ENCODE measurements at places on chromosomes 11 and 22.

GRCh38 chr22:17091851-17092250 lies 7.1 kb downstream of the IL17RA start:
- no peak for DNase-seq

DNA sequence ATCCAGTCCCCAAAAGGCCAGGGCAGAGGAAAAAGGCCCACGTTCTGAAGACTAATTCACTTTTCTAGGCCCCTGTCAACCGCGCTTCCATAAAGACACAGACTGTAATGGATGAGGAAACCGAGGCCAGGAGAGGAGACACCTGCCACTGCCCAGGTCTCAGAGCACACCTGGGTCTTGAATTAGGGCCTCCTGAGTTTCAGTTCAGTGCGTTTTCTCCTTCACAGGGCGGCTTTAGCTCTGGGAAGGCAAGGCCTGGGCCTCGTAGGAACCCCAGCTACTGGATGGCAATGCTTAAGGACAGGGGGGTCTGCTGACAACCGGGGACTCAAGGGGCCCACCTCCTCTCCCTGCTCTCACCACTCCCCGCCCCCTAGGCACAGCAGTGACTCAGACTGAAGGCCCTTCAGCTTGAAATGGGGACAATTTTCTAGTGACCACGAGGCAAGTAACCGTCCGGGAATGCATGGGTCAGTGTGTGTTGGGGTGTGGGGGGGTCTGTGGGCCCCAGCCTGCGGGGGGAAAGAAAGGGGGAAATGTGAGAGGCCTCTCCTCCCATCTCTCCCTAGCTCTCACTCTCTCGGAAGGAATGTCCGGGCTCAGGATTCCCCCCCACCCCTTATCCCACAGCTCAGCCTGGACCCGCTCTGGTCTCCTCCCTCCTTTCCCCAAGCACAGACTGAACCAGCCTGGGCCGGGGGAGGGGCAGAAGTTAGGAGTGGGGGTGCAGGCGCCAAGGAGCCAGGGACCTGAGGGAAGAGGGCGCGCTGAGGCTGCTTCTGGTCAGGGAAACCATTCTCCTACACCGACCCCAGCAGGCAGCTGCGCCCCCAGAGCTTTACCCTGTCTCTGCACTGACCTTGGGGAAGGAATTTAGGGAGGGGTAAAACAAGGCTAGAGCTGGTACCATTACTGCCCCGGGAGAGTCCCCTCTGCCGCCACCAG lies 17.2 kb downstream of the CREB3L1 start:
- no peak for DNase-seq

DNA sequence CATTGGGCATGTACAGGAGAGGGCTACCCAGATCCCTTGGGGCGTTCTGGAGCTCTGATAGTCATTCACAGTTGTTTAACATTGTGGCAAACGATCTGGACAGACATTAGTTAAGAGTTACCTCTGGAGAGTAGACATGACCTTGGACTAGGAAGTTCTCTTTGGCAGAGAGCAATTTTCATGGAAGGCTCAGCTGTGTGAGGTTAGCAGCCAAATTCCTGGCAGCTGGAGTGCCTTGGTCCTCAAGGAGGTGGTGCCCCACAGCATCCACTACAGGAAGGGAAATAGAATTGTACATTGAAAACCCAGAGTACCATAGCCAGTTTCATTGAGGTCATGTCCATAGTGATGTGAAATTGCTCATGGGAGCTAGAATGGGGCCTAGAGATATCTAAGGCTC lies 82.8 kb downstream of the BLID start:
- no peak for DNase-seq

GRCh38 chr22:39039306-39040126 lies 1.1 kb upstream of the APOBEC3F start:
- DNase-seq = no peak

- DNase-seq = no peak
These were observed 12.1 kb downstream of the C11orf86 start for GRCh38 chr11:66987158-66987620.

DNA sequence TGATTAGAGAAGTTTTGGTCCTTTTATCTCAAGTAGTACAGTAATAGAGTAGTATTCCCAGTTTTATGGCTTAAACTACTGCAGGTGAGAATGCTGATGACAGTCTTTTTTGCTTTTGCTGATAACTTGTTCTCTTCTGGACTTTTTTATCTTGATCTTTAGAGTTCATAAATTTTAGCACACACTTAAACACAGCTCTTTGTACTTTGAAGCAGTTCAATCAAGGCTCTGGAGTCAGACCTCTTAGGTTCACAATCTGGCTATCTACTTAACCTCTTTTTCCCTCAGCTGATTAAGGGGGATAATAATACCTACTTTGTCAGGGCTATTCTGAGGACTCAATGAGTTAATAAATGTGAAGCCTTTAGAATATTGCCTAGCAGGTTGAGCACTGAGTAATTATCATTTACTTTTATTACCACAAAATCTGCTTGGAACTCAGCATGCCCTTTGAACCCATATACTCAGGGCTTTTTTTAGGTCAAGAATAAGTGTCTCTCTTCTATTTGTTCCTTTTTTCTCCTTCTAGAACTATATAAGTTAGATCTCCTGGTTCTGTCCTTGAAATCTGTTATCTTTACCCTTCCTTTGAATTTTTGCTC lies 51.9 kb downstream of the CSTF3 start:
- no peak for DNase-seq

- no peak for DNase-seq
These were observed 114.9 kb downstream of the C11orf91 start for GRCh38 chr11:33585586-33586209.

DNA sequence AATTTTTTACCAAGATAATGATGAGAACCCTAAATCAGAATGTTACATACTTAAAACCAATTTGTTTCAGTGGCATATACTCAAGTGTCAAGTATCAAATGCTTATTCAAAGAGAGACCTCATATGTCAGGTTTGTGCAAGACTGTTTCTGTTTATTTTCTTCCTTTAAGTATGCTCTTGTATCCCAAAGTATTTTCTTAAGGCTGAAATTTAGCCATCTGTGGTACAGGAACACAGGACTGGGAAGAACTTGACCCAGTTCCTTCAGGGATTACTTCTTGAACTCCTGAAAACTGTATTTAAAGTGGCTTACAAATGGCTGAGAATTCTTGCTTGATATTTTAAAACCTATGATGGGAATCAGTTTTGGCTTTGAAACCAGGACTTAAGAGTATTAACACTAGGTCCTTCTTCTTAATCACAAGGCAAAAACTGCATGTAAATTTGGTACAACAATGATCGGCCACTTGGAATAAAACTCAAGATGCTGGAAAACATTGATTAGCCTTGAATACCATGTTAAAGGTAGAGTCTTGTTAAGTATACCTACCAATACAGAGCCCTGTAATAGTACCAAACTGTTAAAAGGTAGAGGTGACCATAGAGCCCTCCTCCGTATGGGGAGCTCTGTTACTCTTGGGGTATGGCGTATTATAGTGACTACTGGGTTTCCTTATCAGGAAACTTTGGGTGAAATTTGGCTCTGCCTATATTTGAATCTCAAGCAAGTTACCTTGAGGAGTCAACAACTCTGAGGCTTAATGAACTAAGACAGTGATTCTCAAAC lies 95.9 kb downstream of the BLID start:
- no peak for DNase-seq

DNA sequence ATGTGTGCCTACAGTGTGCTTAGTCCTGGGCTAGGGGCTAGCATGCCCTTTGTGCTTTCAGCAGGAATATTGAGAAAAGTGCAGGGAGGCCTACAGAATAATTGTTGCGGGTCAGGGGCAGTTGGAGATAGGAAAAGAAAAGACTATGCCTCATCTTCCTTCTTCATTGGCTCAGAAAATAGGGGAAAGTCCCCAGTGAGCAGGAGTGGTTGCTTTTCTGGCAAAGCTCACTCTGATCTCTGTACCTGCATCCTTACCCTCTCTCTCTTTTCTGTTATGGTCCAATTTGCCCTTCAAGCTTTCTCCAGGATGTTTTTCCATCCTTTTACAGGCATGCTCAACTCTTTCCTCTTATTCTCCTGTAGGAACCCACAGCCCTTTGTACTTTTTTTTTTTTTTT lies 29.5 kb upstream of the RRM1 start:
- DNase-seq = no peak

- DNase-seq = no peak
These were observed 28.1 kb downstream of the COMMD9 start for GRCh38 chr11:36261094-36261493.

GRCh38 chr11:129849447-129850130 lies 33.9 kb downstream of the TMEM45B start:
- no peak for DNase-seq

GRCh38 chr11:61536676-61537270 lies 28.2 kb downstream of the LRRC10B start:
- DNase-seq = no peak

GRCh38 chr11:123246749-123247495 lies 51.9 kb upstream of the CLMP start:
- DNase-seq = peak; percentile 58

DNA sequence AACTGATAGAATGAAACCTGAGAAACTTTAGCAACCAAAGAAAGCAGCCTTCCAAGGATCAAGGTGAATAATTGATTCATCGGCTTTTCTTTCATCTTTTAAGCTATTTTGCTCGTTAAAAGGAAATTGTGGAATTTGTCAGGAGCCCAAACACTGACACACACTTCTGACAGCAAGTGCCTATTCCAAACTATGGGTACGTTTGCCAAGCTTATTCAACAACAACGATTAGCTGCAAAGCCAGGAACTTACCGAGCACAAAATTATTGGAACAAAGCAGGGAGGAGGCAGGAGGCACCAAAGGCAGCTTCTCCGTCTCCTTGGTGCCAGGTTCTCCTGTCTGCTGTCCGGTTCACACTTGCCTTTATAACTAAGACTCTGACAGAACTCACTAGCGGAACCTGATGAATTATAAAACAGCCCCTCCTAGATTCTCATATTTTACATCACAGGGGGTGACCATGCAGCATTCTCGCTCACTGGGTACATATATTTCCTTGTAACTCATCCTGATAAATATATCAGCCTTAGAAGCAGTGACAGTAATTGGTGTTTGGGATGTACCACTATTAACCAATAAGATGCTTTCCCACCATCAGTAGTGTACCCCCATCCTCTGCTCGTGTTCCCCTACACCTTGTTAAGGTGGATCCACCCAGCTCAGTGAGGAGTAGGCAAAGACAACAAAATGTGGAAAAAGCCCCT lies 395.9 kb upstream of the CCDC90B start:
- no peak for DNase-seq

- no peak for DNase-seq
These were observed 479 bp downstream of the ZNF280A start for GRCh38 chr22:22519591-22519990.

- no peak for DNase-seq
These were observed 16.4 kb downstream of the RPL27A start for GRCh38 chr11:8698917-8699441.

DNA sequence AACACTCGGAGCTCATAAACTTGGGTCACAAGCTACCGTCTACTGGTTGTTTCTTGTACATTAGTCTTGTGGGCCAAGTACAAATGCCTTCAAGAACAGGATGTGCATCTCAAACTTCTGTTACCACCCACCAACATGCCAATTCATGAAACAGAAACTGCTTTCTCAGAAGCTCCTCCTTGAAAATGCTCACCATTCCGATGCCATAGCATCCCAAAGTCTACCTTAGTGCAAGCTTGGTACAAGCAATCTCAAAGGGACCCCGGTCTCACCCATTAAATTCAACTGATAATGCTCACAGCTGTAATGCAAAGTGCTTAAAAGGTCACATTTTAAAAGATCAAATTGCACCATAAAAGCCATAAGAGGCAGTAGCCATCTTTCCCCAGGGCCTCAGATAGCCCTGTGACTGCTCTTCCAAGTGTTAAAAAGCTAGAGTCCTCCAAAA lies 31.8 kb upstream of the CCDC34 start:
- no peak for DNase-seq

- no peak for DNase-seq
These were observed 124.4 kb upstream of the LUZP2 start for GRCh38 chr11:24372491-24372890.

- DNase-seq = no peak
These were observed 44.6 kb downstream of the SEZ6L start for GRCh38 chr22:26213826-26214225.

GRCh38 chr11:70601861-70602538 lies 203.7 kb downstream of the CTTN start:
- DNase-seq = no peak

GRCh38 chr11:35507688-35508087 lies 17.7 kb downstream of the PAMR1 start:
- DNase-seq = no peak

- DNase-seq = no peak
These were observed 26.5 kb downstream of the MYO7A start for GRCh38 chr11:77154381-77155081.

- DNase-seq = no peak
These were observed 16.8 kb downstream of the PANX1 start for GRCh38 chr11:94145431-94145830.

DNA sequence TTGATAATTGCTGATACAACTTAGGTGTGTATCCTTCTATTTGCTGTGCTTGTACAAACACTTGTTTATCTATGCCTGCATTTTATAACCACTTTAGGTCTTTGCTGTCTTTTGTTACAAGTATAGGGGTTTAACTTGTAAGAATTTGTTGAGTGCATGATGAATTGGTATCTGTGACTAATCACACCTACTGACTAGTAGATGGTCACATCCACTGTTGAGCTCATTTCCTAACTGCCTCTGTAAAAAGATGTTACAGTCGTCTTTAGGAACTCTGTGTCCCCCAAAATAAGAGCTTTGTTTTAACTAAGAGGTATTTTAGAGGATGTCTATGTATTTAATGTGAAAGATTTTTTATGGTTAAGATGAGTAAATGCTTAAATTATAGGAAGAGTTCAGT lies 60.5 kb downstream of the HIPK3 start:
- DNase-seq = no peak

DNA sequence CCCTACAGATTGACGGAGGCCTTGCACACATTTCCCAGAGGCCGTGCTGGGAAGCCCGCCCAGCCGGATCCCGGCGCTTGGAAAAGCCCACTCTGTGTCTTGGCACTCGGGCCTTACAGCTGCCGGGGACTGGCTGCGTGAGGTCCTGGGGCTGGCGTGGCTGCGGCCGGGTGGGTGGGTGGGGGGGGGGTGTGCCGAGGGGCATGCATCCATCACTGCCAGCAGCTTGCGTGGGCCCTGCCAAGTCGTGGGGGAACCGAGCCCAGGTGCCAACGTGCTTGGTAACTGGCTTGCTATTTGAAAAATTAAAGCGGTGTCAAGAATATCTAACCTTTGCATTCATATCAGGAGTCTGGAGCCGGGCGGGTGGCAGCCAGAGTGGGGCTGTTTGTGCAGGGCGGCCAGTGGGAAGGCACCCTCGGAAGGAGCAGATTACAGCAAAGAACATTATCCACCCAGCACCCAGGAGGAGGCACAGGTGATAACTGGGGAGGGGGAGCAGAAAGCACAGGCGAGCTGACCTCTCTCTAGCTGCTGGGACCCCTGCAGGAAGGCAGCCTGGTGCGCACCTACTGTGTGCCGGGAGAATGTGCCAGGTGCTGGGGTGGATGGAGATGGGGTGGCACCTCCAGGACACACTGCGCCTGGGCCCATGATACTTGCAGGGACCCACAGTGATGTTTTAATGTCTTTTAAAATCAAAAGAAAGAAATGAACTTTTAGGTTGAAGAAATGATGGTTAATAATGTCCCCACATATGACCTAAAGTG lies 28.5 kb upstream of the SMIM38 start:
- DNase-seq = no peak

Data from Kasumi-1 (cell line).